ENCODE measurements at places on chromosomes 1 and 21. TPM values are rescaled to one million over a fixed set of nuclear protein-coding genes. Genes with fewer than 3 reads are reported as not detected.
A peak's percentile ranks its signal among the peaks of the same experiment; 100 is the strongest.

The GPR37L1 gene
- 0.47 TPM for polyA plus RNA-seq

DNA sequence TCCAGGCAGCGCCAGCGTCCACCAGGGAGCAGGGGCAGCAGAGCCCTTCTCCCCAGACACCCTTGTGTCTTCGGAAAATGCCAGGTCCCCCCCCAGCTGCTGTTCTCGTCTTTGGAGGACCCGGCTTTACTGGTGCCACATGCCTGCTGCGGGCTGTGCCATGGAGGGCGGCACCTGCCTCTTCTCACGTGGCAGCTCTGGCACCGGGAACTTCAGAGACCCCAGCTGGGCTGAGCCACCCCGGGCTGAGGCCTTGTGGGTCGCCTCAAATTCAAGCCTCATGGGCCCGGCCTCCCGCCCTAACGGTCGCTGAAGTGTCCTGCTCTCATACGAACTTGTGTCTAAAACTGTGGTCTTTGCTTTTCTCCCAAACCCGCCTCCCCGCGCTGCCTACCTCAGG is 27.0 kb upstream of the C1orf159 start:
- no peak for DNase-seq

DNA sequence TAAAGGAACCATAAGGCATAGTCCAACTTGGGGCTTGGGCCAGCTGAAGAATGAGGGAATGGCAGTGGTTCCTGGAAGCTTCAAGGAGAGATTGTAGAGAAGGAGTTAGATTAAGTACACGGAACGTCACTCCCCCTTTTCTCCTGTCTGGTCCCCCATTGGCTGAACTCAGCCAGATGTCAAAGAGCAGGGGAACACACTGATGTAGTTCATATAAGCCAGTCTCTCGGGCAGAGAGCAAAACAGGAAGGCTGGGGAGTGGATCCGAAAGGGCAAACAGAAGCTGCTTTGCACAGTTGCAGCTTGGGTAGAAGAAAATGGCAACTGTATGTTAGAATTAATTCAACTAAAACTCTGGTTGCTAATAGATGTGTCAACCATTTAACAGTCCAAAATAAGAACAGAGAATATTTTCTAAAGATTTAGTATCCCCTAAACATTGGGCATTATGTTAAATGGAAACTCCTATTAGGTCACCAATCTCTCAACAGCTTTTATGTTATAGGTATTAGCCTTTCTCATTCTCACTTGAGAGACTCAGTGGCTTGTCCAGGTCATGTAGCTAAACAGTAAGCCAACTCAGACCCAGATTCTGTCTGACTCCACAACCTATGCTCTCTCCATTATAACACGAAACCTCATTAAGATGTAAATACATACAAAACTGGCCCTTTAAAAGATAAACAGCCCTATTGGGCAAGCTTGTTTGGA is 600.7 kb upstream of the USP24 start:
- DNase-seq: no peak

- DNase-seq: no peak
These were observed at the start of gene UMODL1 for GRCh38 chr21:42071146-42071737. UMODL1 (plus strand) TSS chr21:42071317; CDS start chr21:42071317, 0 bp downstream.

The APCS gene
- polyA plus RNA-seq: 4.0 TPM

The RHCE gene
- 0.27 TPM for polyA plus RNA-seq

GRCh38 chr1:197683895-197684553 is 91.3 kb downstream of the DENND1B start:
- no peak for DNase-seq

The AADACL4 gene
- polyA plus RNA-seq: not detected

GRCh38 chr1:228845101-228845500 is 109.8 kb downstream of the RHOU start:
- no peak for DNase-seq

The PWP2 gene
- polyA plus RNA-seq: 0.36 TPM

GRCh38 chr21:33021667-33022066 is 4.1 kb upstream of the OLIG2 start:
- DNase-seq: no peak

DNA sequence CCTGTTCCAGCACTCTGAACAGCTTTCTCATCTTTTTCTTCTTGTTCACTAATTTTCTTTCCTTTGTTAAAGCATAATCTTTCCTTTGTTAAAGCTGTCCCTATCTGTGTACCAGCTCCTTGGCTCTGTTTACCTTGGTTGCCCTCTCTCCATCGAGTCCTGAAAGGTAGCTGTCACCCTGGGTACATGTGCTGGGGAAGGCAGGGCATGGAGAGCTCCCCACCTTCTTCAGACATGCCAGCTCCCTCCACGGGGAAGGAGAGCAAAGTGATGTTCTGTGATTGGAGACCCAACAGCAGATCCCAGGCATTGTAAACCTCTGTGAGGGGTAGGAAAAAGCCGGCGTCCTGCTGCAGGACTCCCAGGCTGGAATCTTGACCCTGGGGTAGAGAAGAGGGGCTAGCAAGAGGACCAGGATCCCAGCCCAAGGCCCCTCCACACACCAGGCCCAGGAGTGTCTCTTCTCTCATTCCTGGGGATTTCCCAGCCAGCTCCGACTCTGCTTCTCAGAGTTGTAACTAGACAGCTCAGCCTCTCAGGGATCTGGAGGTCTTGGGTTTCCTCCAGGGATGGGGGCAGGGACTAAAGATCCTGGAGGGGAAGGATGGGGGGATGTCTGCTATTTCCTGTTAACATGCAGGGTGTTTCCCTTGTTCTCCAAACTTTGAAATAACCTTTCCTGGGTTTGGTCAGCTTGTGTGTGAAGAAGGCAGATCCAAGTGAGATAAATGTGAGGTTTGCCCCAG is 34.4 kb downstream of the TMCC2 start:
- DNase-seq: peak; percentile 44

- peak; percentile 37 for DNase-seq
These were observed 45.0 kb downstream of the XCL1 start for GRCh38 chr1:168621356-168621755.

DNA sequence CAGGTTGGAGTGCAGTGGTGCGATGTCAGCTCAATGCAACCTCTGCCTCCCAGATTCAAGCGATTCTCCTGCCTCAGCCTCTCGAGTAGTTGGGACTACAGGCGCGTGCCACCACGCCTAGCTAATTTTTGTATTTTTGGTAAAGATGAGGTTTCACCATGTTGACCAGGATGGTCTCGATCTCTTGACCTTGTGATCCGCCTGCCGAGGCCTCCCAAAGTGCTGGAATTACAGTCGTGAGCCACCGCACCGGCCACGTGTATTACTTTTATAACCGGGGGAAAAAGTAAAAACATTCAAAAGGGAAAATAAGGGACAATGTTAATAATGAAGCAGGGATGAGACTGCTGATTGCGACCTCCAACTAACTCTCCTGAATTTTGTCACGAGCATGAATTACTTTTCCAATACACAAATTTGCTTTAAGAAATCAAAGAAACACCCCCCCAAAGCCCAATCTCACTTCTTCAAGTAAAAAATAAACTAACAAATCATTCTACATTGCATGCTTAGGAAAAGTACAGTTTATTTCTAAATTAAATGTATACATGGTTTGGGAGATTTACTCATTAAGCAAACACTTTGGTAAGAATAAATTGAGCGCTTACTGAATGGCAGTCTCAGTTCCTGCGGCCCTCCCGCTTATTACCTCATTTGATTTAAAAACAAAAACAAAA is 521 bp upstream of the ZBED6 start:
- no peak for DNase-seq
